ENCODE measurements at places on chromosomes 7 and 10.

DNA sequence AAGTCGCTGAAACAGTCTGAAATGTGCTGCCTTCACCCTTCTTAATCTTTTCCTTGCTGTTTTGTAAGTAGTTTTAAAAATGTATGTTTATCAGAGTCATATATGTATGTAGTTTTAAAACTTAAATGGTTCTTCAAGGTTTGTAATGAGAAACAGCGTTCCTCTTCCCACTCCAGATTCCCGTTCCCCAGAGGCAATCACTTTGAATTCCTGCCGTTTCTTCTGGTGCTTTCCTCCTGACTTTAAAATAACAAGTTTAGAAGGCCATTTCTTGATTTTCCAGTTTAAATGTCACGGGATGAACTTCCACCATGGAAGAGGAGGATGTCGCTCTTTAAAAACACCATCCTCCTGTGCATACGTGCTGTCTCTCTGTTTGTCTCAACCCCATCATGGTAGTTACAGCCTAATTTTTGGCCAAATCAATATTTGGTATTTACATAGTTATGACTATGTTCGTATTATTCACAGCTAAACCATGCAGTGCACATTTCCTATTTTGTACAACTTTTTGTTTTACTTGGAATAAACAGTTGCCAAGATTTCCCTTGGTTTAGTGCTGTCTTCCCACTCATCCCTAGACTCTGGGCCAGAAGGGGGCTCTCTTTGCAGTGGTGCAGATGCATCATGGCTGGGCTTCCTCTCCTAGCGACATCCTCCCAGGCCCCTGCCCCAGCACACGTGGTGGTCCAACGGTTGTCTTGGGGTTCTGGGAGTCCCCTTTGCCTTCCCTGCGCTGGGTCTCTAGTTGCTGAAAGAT lies 151.4 kb downstream of the PTPN20 start:
- DNase-seq = no peak

GRCh38 chr10:79253704-79254103 lies 93.6 kb upstream of the PPIF start:
- DNase-seq = no peak

- no peak for DNase-seq
Observed at GRCh38 chr10:125023255-125023654, 81.3 kb downstream of the ZRANB1 start.

DNA sequence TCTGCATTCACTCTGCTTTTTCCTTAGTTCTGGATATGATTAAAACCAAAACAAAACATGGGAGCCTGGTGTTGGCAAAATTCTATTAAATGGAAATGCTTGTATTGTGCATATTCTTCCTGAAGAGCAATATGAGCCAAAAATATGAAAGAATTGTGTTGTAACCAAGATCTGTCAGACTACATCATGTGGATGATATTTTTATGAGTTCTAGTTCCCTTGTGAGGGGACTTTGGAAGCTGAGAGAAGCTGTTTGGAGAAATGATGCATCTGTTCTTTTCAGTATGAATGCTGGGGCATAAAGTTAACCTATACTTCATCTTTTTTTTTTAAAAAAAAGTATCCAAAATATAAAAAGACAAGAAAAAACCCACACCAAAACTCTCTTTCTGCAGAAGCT lies 782.7 kb downstream of the ANKRD7 start:
- no peak for DNase-seq

DNA sequence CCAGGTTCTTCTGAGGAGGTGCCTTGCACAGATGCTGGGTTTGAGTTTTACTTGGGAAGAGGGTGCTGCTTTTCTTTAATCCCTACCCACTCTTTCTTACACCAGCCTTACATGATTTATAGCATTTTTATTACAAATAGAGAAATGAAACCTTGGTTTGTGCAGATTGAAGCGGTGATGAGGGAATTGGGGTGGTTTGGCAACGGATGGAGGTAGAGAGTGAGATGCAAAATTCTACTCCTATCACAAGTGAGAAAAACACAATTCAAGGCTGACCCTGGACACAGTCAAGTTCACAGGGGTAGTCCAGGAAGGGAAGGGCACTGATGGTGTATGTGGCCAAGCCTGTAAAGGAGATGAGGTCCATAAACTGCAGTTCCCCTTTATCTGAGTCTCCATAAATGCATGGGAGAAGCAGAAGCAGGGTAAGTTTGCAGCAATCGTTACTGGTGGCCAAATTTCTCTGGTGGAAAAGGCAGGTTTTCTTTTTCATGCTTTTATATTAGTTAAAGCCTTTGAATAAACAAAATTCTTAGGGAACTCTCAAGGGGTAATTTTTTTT lies 214.3 kb downstream of the JAZF1 start:
- no peak for DNase-seq

GRCh38 chr7:5203183-5203537 lies 13.1 kb downstream of the WIPI2 start:
- DNase-seq = no peak

DNA sequence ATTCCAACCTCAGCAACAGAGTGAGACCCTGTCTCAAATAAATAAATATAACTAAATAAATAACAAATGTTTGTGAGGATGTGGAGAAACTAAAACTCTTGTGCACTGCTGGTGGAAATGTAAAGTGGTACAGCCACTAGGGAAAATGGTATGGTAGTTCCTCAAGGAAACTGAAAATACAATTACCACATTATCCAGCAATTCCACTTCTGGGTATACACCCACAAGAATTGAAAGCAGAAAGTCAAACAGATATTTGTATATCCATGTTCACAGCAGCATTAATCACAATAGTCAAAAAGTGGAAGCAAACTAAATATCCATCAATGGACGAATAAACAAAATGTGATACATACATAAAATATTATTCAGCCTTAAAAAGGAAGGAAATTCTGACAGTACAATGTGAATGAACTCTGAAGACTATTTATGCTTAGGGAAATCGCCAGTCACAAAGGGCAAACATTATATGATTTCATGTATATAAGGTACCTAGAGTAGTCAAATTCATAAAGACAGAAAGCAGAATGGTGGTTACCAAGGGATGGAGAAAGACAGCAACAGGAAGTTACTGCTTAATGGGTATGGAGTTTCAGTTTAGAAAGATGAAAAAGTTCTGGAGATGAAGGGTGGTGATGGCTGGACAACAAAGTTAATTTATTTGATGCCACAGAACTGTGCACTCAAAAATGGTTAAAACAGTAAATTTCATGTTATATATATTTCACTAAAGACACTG lies 9.8 kb downstream of the ARHGAP12 start:
- DNase-seq = no peak

- DNase-seq = no peak
Observed at GRCh38 chr7:150918378-150918777, 59.7 kb downstream of the KCNH2 start.

GRCh38 chr10:33481184-33481583 lies 146.7 kb upstream of the NRP1 start:
- DNase-seq = no peak

DNA sequence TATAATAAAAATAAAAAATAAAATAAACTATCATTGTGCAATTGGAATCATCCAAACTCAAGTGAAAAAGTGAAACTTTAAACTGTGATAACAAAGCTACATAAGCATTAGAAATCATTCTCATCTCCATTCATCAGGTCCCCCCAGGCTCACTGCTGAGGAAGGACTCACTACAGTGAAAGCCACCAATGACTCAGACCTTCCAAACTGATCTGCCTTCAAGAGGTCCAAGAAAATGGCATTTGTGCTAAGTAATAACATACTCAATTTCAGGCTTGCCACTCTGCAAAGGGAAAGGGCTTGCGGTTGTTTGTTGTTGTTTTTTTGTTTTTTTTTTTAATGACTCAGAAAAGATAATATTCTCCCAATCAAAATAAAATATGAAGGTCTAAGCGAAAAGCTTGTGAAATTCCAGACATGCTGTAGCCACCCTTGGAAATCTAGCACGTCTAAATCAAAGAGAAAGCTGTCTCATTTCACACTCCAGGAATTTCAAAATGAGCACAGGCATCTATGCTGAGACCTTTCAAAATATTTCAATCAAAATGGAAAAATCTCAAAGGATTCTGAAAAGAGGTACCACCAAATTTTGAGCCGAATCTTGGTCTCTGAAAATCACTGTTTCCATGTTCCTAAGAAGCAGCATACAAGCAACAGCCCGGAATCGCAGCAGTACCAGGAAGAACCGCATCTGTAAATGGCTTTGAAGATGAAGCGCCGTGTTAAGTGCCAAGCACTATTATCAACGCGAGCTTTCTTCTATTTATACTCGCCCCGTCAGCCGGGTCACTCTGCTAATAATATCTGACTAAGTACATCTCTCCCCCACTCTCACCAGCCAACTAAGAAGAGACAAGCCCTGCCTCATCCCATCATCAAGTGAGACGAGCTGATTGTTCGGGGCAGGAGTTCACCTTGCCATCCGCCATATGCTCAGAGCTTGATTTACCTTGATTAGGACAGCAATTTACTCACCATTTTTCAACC lies 13.5 kb downstream of the SFMBT2 start:
- no peak for DNase-seq

- no peak for DNase-seq
Observed at GRCh38 chr7:77386165-77386822, 29.9 kb downstream of the GSAP start.

DNA sequence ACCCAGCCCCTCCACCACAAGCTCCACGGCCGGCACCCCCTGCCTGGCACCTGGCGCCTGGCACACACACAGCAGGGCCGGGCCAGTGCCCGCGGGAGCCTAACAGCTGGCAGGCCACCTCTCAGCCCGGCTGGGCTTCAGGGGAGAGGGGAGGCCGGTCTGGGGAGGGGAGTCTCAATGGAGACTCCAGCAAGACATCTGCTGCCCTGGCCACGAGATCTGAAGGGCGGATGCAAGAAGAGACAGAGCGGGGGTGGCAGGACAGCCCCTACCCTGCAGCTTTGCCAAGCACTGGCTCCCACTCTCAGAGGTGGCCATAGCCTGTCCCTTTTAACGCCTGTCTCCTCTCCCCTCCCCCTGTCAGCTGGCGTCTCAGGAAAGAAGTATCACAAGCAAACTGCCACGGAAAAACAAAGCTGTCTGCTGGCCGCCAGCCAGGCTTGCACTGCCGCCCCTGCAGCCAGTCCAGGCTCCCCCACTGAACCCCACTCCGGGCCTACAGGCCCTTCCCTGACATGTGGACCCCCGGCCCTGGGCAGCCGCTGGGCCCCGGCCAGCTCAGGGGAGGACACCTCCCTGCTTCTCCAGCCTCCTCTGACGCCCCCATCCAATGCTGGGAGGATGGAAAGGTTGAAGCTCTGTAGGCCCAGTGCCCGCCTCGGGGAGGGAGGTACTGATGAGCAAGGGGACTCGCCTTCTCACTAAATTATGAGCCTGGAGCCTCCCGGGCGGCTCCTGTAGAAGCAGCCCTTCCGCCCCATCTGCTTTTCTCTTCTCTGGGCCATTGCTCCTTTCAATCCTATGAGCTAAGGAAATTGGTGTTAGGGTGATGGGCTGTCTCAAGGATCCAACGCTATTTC lies 178.4 kb downstream of the ARHGAP12 start:
- no peak for DNase-seq

- no peak for DNase-seq
Observed at GRCh38 chr7:128910569-128910945, at the start of gene KCP. KCP (minus strand) TSS chr7:128910709; CDS start chr7:128910676, 33 bp downstream.

DNA sequence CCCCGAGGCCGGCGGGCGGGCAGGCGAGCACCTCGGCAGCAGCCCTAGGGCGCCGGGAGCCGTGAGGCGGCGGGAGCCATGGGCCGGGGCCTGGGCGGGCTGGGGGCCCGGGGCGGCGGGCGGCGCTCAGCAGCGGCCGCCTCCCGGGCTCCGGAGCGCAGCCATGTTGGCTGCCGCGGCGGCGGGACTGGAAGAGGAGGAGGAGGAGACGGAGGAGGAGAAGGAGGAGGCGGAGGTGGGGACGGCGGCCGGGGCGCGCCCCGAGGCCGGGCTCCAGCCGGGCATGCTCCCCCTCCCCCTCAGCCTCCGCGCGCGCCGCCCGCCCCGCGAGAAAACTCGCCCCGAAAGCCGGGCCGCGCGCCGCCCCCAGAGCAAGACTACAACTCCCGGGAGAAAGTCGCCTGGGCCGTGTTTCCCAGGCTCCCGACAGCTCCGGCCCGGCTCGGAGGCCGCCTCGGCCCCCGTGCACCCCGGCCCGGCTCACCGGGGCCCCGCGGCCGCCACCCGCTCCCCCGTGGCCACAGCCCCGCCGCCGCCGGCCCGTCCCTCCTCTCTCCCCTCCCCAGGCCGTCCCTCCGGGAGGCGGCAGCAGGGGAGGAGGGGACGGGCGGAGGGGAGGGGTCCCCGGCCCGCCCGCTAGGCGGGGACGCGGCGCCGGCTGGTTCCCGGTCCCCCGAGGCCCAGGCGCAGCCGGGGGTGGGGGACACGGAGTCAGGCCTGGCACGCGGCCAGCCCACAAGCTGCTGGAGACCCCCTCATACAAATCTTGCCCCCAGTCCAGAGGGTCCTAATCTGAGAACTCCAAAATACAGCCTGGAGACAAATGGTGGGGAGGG lies at the start of gene DLG5:
Gene DLG5, minus strand, starts transcription at position 190 of the 836 bp plus-strand sequence. CDS start 235 bp downstream, outside the sequence.
- no peak for DNase-seq

- DNase-seq = no peak
Observed at GRCh38 chr7:80659120-80660055, 20.9 kb downstream of the CD36 start.

GRCh38 chr7:51025668-51026067 lies 243.0 kb upstream of the GRB10 start:
- DNase-seq = no peak

DNA sequence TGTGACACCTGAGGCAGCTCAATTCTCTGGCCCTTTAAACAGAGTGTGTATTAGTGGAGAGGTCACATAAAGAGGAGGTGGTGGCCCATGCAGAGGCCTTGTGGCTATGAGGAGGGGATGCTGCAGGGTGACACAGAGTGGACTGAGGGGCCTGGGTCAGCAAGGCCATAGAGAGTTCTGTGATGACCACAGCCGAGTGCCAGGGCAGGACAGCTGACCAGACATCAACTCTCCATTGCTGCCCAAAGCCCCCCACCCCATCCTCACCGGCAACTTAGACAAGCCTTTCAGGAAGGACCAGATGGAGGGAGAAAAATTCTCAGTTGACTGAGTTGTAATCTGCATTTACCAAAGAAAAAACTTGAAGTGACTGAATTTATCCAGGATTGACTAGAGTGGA lies 378.1 kb downstream of the RPS24 start:
- DNase-seq = no peak

DNA sequence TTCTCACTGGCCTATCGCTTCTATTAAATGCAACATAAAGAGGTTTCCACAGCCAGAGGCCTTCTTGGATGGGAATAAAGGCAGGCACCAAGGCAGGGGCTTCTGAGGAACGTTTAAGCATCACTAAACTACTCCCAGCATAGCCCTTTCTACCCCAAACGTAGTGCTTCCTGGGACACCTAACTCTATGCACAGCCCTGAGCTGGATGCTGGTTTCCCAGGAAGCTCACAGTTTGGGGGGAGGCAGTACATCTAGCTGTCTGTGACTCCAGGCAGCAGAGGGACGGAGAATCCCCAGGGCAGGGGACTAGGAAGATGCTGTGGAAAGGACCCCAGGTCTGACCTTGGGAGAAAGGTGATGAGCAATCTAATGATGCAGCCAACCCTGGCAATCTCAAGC lies 192.8 kb upstream of the ZMIZ1 start:
- DNase-seq = no peak

DNA sequence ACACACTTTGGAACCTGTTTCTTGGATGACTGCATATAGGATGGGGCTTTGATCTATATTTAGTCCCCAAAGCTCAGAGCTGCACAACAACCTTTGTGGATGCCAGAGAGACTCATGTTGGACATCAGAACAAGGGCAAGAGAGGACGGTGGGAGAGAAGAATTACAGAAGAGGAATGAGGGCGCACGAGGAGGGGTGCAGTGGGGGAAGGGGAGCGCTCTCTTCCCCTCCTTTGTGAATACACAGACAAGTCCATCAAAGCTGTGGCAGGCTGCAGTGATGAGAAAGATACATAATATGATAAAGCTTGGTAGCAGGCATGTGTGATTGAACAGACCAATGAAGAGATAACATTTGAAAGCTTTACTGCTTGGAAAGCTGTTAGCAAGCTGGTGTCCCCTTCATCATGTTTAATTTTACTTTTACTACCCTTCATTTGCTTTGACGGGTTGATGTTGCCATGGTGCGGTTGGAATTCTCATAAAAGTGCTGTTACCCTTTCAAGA lies 857.8 kb downstream of the KCNMA1 start:
- DNase-seq = no peak
